ENCODE measurements at places on chromosomes 13 and 19.
A peak's percentile ranks its signal among the peaks of the same experiment; 100 is the strongest.

DNA sequence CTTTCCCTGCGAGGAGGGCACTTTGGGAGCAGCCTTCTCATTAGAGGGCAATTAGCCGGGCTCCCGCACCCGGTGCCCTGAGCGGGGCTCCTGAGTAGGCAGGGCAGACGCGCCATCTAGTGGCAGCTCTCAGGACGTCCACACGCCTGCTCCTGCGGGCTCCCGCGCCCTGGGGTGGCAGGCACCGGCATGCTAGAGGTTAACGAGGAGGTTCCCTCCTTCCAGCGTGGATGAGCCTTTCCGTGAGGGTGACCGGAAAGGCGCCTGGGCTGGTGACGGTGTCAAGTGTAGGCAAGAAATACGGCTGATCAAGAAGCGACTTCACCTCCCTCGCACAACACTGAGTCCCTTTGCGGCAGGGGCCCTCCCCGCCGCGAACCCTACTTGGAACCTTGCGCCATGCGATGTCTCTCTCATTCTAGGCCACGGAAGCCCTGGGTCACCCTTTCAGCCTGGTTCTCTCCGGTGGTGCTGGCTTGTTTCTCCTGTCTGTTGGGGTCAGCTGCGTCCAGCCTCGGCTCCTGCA is 67.7 kb downstream of the ALOX5AP start:
- DNase-seq = peak; percentile 86

GRCh38 chr19:45769821-45770191 is 754 bp upstream of the SIX5 start:
- DNase-seq = peak; percentile 48

GRCh38 chr13:82747291-82747690 is 1135.0 kb downstream of the SLITRK1 start:
- no peak for DNase-seq

GRCh38 chr13:110581506-110582185 is 20.1 kb upstream of the RAB20 start:
- no peak for DNase-seq

DNA sequence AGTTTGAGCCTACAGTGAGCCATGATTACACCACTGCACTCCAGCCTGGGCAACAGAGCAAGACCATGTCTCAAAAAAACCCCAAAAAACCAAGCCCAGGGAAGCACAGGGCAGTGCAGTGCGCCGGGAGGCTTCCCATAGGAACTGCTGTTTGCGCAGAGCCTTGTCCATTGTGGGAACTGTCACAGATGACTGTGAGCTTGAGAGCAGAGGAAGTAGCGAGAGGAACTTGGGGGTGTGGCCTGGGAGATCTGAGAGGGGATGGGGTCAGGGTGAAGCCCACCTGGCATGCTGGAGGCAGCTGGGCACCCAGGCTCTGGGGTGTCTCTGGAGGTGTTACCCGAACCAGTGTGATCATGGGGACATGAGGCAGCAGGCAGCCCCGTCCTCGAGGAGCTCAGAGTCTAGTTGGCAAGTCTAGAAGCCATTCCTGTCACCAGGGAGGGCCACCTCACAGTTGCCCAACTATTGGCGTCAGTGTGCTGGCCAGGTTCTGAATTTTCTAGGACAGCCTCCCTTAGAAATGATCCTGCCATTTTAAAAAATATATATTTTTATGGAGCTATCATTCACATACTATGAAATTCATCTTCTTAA is 10.4 kb downstream of the KDM4B start:
- no peak for DNase-seq

- DNase-seq = no peak
These were observed 29.0 kb upstream of the RNF17 start for GRCh38 chr13:24734950-24735349.

GRCh38 chr13:31073859-31074718 is 87.6 kb downstream of the HSPH1 start:
- DNase-seq = peak; percentile 24

DNA sequence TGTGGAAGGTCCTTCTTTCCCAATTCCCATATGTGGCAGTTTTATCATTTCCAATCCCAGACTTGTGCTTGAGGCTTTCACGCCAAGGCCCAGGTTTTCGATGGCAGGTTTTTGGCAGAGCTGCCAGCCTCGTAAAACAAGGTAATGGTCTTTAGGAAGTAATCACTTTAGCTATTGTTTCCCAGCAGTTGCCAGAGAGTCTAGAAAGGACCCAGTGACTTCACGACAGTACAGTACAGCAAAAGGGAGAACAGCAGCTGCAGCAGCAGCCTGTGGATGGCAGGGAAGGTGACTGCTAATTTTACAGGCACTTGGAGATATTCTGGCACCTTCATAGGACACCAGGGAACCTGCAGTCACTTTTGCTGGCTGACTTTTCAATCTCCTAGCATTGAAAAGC is 291.6 kb upstream of the MAB21L1 start:
- no peak for DNase-seq

GRCh38 chr13:74575729-74576125 is 441.5 kb upstream of the KLF12 start:
- peak; percentile 45 for DNase-seq

DNA sequence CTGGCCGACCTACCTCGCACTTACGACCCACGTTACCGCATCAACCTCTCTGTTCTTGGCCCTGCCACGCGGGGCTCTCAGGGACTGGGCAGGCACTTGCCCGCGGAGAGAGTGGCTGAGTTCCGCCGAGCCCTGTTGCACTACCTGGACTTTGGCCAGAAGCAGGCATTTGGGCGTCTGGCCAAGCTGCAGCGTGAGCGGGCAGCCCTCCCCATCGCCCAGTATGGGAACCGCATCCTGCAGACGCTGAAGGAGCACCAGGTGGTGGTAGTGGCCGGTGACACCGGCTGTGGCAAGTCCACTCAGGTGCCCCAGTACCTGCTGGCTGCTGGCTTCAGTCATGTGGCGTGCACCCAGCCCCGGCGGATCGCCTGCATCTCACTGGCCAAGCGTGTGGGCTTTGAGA is 4.2 kb downstream of the DHX34 start:
- DNase-seq = no peak

- DNase-seq = no peak
These were observed 188.5 kb upstream of the UBL3 start for GRCh38 chr13:30038884-30039283.

DNA sequence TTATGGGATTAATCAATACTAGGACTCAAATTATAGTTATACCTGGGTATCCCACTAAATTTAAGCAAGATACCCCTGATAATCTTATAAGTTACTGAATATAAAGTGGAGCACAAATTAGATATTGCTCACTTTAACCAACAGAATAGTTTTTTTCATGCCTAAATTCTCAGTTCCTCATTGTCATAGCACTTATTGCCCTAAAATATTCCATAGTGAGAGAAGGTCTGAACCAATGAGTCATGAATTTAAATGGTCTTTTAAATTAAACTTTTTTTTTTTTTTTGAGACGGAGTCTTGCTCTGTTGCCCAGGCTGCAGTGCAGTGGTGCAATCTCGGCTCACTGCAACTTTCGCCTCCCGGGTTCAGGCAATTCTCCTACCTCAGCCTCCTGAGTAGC is 42.4 kb downstream of the ZNF136 start:
- DNase-seq = no peak

- DNase-seq = no peak
These were observed 1.9 kb downstream of the NHLRC3 start for GRCh38 chr13:39040206-39040605.

DNA sequence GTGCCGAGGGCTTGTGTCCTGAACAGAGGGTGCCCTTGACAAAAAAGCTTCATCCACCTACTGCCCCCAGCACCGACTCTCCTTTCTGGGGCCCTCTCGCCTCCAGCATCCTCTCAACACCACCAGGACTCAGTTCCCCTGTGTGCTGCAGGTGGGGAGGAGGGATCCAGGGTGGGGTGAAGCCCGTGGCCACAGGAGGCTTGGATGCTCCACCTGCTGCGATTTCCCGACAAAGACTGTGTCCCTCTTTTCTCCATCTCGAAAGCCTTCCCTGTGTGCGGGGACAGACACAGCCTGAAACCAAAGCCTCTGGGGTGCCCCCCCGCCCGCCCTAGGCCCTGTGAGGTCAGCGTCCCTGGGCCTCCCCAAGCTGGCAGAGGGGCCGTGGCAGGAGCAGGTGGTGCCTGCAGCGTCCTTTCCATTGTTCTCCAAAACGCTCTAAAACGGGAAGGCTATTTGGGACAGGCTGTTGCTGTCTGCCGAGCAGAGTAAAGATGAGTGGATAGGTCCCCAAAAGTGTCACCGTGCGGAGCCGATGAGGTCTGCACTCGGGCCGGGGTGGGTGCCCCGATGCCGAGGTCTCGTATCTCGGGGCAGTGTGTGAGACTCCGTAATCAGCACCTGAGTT is 185.7 kb downstream of the PTPRS start:
- no peak for DNase-seq

DNA sequence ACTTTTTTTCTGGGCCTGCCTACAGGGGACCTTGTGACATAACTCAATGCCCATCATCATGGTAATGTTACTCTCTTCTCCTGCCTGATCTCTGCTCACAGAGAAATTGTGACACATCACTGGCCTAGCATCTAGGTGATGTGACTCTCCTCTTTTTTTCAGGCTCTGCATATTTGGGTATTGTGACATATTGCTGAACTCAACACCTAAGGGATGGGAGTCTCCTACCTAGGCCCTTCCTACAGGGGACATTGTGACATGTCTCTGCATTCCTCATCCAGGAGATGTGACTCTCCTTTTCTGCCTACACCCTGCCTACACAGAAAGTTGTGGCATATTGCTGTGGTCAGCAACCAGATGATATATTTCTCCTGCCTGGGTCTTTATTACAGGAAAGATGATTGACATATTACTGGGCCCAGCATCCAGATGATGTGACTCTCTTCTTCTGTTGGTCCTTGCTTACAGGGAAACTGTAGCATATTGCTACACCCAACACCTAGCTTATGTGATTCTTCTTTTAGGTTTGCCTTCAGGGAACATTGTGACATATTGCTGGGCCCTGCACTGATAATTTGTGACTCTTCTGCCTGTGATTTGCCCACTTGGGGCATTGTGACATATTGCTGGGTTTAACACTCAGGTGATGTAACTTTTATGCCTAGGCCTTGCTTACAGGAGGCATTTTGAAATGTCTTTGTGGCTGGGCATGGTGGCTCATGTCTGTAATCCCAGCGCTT is 21.0 kb upstream of the ZNF254 start:
- DNase-seq = no peak

GRCh38 chr13:67036699-67037457 is 193.3 kb downstream of the PCDH9 start:
- DNase-seq = no peak

GRCh38 chr13:96243376-96243775 is 153.5 kb downstream of the HS6ST3 start:
- DNase-seq = no peak

GRCh38 chr13:97753942-97754670 is 199.4 kb upstream of the IPO5 start:
- DNase-seq = peak; percentile 9

DNA sequence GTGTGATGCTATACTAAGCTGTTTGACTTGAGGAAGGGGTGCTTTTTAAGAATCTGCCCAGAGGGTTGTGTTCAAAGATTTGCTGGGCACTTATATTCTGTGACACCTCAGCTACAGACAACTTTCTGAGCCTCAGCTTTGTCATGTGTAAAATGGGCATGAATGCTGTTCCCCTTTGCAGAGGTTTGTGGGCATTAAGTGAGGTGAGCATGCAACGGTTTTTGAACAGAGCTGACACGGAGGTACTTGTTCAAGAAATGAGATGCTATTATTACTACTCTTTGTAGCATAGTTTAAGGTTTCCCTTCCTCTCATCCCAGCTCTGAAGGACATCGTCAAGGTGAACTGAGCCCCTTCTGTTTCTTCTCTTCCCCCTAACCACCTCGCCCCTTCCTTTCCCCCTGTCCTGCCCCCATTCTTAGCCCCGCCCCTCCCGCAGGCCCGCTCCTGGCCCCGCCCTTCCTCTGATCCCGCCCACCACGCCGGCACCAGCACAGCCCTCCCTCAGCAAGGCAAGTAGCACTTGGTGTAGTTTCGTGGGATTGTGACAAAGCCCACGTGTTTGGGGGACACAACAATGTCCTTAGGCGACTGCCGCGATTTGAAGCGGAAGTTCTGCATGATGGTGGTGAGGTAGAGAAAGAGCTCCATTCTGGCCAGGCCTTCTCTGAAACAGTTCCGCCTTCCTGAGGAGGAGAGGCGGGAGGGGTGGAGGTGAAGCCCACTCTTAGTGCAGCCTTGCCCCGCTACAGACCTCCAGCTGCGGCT is 26.1 kb upstream of the CYP2A7 start:
- DNase-seq = peak; percentile 58

DNA sequence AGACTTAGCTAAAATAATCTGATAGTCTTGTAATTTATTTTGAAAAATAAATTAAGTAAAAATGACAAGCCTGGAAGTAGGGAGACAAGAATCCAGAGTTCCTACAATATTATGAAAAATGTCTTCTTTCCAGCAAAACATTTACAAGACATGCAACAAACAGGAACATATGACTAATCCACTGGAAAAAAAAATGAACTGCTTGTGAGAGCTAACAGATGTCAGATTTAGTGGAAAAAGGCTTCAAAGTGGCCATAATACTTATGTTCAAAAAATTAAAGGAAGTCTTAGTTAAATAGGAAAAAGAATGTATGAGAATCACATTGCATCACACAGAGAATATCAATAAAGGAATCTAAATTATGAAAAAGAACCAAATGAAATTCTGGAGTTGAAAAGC is 2082.0 kb upstream of the PCDH20 start:
- DNase-seq = no peak

DNA sequence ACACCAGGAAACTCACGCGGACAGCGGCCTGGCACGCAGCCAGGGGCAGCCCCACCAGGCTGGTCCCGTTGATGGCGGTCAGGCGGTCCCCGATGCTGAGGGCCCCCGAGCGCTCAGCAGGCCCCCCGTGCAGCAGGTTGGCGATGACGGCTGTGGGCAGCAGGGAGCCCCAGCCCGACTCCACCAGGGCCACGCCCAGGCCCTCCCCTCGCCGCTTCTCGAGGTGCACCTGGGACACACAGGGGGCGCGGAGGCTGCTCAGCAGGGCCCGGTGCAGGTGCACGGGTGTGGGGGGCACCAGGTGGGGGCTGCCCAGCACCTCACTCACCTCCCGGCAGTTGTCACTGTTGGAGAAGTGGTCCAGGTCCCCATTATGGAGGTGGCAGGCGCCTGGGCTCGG is 9.0 kb downstream of the APBA3 start:
- DNase-seq = no peak

DNA sequence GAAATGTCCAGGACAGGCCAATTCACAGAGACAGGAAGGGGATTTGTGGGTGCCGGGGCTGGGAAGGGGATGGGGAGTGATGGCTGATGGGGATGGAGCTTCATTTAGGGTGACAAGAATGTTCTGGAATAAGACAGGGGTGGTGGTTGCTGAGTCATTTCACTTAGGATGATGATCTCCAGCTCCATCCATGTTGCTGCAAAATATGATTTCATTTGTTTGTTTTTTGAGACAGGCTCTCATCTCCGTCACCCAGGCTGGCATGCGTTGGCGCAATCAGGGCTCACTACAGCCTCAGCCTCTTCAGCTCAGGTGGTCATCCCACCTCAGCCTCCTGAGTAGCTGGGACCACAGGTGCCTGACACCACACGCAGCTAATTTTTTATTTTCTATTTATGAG is 3.1 kb upstream of the JSRP1 start:
- no peak for DNase-seq

DNA sequence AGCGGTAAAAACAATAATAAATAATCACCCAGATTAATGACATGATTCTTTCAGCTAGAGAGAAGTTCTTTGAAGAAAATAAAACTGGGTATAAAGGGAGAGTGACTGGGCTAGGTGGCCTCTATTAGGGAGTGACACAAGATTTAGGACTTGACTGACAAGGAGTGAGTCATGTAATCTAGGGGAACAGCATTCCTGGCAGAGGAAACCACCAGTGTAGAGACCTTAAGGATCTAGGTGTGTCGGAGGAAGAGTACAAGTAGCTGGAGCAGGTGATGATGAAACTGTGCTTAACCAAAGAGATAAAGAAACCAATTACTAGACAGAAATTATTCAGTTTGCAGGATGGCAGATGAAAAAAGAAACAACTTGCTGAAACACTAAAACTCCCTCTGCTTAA is 248.0 kb downstream of the RFC3 start:
- no peak for DNase-seq

Data from stimulated activated CD4-positive, alpha-beta T cell treated with anti-CD3 and anti-CD28 coated beads, Interleukin-2, amount 100 ng/mL, for 24 hours (primary cell).